ENCODE measurements at places on chromosomes 1 and 21.

GRCh38 chr1:99595441-99595840 lies 50.5 kb upstream of the PALMD start:
- no peak overlapping the region for H3K4me3 ChIP-seq
- no peak for DNase-seq
- H3K27ac ChIP-seq = no peak overlapping the region
- H3K27me3 ChIP-seq = no peaks in the 10 kb centered on the region

- peaks cover 8% of the 10 kb centered on the region for H3K36me3 ChIP-seq
- H3K4me1 ChIP-seq = no peaks in the 10 kb centered on the region
- H3K4me3 ChIP-seq = no peak overlapping the region
- no peak overlapping the region for H3K27ac ChIP-seq
- H3K27me3 ChIP-seq = no peaks in the 10 kb centered on the region
Observed at GRCh38 chr1:233085566-233085965, 135.2 kb downstream of the NTPCR start.

GRCh38 chr1:95953015-95953414 lies 719.0 kb downstream of the RWDD3 start:
- H3K4me3 ChIP-seq = no peak overlapping the region
- H3K27me3 ChIP-seq = no peaks in the 10 kb centered on the region
- no peaks in the 10 kb centered on the region for H3K36me3 ChIP-seq
- no peaks in the 10 kb centered on the region for H3K4me1 ChIP-seq

DNA sequence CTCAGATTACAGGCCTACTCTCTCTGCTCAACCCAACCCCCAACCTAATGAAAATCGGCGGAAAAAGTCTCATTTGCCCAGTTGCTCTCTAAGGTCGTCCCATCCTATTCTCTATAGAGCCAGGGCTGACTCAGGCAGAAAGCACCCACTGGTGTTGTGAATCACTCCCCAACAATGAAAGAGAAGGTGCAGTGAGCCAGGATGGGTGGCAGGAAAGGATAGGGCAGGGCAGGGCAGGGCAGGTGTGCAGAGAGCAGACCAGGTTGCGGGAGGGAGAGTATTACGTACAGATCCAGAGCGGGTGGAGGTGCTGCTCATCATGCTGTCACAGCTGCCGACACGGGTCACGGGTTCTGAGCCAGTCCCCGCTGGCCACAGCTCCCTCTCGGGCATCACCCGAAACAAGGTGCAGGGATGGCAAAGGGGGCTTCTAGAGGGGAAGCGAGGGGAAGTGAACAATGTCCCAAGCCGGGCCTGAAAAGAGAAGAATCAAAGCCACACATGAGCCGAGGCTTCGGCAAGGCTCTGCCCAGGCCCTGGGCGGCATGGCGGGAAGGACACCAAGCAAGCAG lies 5.3 kb downstream of the C1orf116 start:
- no peak overlapping the region for H3K27ac ChIP-seq
- H3K4me3 ChIP-seq = no peak overlapping the region
- no peak for DNase-seq
- H3K27me3 ChIP-seq = no peaks in the 10 kb centered on the region
- no peaks in the 10 kb centered on the region for H3K4me1 ChIP-seq

DNA sequence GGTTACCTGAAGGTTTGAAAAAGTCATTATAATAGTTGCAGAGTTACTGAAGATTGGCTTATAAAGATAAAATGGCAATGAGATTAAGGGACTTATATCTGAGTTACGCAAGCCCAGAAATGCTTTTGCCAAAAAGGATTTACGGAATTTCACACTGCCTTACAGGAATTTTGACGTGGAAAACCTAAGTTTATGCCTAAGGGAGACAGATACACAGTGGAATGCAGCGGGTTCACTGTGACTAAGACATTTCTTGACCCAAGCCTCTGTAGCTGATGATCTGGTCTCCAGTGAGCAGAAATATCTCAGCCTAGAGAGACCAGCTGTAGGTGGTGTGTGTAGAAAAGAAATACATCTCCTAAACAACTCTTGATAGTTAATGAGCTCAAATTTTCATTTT lies 10.1 kb upstream of the EXO1 start:
- H3K27ac ChIP-seq = no peak overlapping the region
- no peaks in the 10 kb centered on the region for H3K4me1 ChIP-seq
- DNase-seq = no peak
- no peak overlapping the region for H3K4me3 ChIP-seq

DNA sequence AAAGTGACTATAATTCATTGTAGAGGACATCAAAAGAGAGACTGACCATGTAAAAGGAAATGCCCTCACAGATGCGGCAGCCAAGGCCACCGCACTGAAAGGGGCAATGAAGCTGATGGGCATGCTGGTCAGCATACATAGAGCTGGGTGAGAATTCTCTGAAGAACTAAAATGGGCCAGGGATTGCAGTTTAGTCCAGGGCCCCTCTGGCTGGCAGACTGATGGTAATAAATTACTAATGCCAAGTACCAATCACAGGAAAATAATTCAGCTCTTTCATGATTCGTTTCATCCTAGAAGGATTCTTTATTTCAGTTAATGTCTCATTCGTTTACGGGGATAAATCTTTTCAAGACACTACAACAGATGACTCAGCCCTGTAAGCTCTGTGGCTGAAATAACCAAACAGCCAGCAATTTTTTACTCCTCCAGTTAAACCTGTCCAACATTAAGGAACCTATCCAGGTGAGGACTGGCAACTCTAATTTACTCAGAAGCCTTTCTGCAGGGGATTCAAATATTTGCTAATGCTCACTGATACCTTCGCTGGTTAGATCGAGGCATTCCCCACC lies 56.9 kb upstream of the MAP1LC3C start:
- no peaks in the 10 kb centered on the region for H3K4me1 ChIP-seq
- DNase-seq = no peak
- peaks cover 5% of the 10 kb centered on the region for H3K27me3 ChIP-seq
- H3K4me3 ChIP-seq = no peak overlapping the region
- H3K27ac ChIP-seq = no peak overlapping the region

- H3K27ac ChIP-seq = no peak overlapping the region
- no peaks in the 10 kb centered on the region for H3K4me1 ChIP-seq
- no peaks in the 10 kb centered on the region for H3K27me3 ChIP-seq
Observed at GRCh38 chr21:14454016-14455009, 71.4 kb upstream of the HSPA13 start.

Data from T-cell (primary cell).